Adipocyte (in vitro differentiated cells): ENCODE measurements at places on chromosomes 3 and 15.

DNA sequence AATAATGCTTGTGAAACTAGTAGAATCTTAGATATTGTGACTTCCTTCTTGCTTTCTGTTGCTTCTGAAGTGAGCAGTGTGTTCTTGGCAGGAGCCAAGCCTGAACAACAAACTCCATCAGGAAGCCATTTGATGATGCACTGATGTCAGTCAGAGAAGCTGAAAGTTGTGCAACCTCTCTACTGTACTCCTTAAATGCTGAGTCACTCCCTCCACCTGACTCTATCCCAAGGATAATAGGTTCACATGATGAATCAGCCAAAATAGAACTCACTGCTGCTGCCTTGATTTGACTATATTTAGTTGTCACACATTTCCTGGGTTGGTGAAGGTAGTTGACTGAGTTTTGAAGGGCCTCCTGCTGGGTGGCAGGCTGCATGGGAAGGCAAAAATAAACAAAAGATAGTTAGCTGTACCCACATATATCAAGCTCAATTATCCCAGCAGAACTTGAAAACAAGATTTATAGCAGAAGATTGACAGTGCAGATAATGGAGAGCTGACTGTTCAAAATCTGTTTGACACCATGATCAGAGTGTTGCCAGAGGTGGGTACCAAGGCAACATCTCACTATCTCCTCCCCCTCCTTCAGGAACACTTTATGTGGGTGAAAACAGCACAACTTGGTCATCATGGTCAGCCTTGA lies 328.4 kb upstream of the DPH6 start:
- peak; percentile 82 for DNase-seq

DNA sequence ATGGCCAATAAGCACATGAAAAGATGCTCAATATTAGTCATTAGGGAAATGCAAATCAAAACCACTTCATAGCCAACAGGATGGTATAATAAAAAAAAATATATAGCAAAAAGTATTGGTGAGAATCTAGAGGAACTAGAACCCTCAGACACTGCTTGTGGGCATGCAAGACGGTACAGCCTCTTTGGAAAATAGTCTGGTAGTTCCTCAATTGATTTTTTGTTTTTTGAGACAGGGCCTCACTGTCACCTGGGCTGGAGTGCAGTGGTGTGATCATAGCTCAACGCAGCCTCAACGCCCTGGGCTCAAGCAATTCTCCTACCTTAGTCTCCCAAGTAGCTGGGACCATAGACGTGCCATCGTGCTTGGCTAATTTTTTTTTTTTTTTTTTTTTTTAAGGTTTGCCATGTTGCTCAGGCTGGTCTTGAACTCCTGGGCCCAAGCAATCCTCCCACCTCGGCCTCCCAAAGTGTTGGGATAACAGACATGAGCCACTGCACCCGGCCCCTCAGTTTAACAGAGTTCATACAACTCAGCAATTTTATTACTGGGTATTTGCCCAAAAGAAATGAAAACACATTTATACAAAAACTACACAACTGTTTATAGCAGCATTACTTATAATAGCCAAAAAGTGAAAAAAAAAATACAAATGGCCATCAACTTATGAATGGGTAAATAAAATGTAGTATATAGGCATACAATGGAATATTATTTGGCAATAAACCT lies 5.1 kb downstream of the PRC1 start:
- DNase-seq, result no peak

- DNase-seq, result peak; percentile 87
Measured at GRCh38 chr3:79018671-79019136, 749.1 kb downstream of the ROBO1 start.

DNA sequence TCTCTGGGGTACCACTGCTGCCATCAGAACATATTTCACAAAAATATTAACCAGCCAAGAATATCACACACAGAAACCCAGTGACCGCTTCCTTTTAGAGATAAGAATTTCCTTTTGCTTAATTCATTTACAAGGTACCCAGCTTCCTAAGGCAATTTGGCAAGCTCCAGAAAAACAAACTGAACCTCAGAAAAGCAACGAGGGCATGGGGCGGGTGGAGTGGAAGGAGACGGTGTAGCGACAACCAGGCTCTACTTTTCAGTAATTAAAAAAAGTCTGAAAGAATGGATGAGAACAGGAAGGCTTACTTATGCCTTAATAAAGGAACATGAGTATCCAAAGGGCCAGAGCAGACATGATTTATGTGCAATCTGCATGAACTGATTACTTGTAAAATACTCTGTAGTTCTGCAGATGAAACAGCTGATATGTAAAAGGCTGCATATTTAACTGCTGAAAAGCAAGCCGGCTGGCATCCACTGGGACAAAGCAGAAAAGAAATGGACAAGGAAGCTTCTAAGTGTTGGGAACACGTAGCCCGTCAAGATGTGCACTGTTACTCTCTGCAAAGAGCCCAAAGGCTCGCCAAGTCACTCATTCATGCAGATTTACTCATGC lies 18.6 kb downstream of the RFTN1 start:
- DNase-seq, result no peak

GRCh38 chr3:100463646-100464155 lies 28.7 kb upstream of the TMEM45A start:
- no peak for DNase-seq

- DNase-seq, result no peak
Measured at GRCh38 chr3:51819709-51820406, 40.8 kb upstream of the IQCF6 start.

DNA sequence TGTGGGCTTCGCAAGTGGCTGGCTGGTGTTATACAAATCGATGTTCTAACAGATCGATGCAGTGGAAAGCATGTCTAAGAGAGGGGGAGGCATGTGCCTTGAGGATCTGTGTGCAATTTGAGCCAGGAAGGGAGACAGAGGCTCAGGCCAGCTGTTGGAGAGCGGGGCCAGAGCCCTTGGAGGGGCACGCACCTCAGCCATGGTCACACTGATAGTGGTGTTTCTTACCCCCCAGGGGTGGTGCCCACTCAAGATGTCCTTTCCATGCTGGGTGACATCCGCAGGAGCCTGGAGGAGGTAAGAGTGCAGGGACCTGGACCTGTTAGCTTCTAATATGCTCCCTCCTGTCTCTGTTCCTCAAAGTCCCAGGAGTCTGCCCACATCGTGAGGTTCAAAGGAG lies 3.8 kb upstream of the ABTB1 start:
- no peak for DNase-seq

GRCh38 chr15:88628018-88628654 lies 7.0 kb downstream of the AEN start:
- no peak for DNase-seq

- no peak for DNase-seq
Measured at GRCh38 chr3:123015596-123015995, 12.0 kb downstream of the SEMA5B start.

DNA sequence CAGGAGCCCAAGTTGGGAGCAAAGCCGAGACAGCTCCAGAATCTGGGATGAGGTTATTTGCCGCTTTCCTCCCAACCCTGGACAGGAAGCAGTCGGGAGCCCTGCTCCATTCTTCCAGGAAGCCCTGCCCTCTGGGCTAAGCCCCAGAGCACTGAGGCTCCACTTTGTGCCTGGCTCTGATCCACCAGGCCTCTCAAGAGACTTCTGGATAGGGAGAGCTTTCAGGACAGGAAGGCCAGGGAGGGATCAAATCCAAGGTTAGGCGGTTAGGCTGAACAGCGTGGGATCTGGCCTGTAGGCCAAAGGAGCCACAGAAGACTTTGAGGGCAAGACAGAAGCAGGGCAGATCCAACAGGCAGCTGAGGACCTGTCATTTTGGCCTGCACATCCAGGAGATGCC lies 835 bp downstream of the STOML1 start:
- peak; percentile 28 for DNase-seq

GRCh38 chr3:179181021-179181472 lies 32.9 kb downstream of the PIK3CA start:
- DNase-seq, result peak; percentile 82

- DNase-seq, result peak; percentile 94
Measured at GRCh38 chr3:120425572-120426250, 25.1 kb downstream of the FSTL1 start.
